ENCODE measurements at places on chromosomes 7 and 10. TPM values are rescaled to one million over a fixed set of nuclear protein-coding genes. Genes with fewer than 3 reads are reported as not detected.

GRCh38 chr10:70803775-70804420 is 11.8 kb upstream of the SGPL1 start:
- H3K36me3 ChIP-seq: no peaks in the 10 kb centered on the region
- H3K27me3 ChIP-seq: no peaks in the 10 kb centered on the region
- no peak for DNase-seq
- H3K4me1 ChIP-seq: no peaks in the 10 kb centered on the region
- H3K4me3 ChIP-seq: no peak overlapping the region

Gene CFAP46
- total RNA-seq: not detected

DNA sequence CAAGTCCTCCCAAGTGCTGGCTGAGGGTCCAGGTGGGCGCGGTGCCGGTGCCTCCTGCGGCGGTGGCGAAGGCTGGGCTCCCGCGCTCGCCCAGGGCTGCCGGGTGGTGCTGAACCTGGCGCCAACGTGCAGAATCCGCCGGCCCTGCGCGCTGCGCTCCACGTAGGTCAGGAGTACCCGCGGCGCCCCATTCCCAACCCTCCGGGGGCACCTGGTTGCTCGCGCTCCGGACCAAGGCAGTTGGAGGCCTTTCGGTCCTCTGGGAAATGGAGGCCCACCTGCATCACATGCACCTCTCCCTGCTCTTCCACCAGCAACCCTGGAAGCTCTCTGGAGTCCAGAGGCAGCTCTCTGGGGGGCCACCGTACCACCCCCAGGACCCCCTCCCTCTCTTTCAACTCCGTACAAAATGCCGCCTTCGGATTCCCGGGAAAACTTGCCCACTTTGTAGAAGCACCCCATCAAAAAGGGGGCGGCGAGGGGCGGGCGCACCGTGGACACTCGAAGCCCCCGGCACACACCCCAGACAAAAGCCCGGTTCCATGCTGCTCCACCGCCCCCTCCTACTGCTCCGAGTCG is 745 bp downstream of the SLC16A9 start:
- peaks cover 4% of the 10 kb centered on the region for H3K4me1 ChIP-seq
- peak overlapping the region; percentile 75 for H3K4me3 ChIP-seq
- peak overlapping the region; percentile 83 for H3K27ac ChIP-seq
- DNase-seq: peak; percentile 65
- no peaks in the 10 kb centered on the region for H3K27me3 ChIP-seq

GRCh38 chr7:141281311-141281710 is 207.4 kb downstream of the TMEM178B start:
- H3K27me3 ChIP-seq: no peaks in the 10 kb centered on the region
- H3K27ac ChIP-seq: no peak overlapping the region
- H3K4me3 ChIP-seq: no peak overlapping the region
- DNase-seq: no peak
- no peaks in the 10 kb centered on the region for H3K4me1 ChIP-seq

GRCh38 chr7:34596887-34597286 is 61.1 kb upstream of the NPSR1 start:
- no peak overlapping the region for H3K4me3 ChIP-seq
- no peak for DNase-seq
- no peaks in the 10 kb centered on the region for H3K27me3 ChIP-seq
- H3K27ac ChIP-seq: no peak overlapping the region
- no peaks in the 10 kb centered on the region for H3K4me1 ChIP-seq
- H3K36me3 ChIP-seq: no peaks in the 10 kb centered on the region

Gene AZGP1
- not detected for total RNA-seq

DNA sequence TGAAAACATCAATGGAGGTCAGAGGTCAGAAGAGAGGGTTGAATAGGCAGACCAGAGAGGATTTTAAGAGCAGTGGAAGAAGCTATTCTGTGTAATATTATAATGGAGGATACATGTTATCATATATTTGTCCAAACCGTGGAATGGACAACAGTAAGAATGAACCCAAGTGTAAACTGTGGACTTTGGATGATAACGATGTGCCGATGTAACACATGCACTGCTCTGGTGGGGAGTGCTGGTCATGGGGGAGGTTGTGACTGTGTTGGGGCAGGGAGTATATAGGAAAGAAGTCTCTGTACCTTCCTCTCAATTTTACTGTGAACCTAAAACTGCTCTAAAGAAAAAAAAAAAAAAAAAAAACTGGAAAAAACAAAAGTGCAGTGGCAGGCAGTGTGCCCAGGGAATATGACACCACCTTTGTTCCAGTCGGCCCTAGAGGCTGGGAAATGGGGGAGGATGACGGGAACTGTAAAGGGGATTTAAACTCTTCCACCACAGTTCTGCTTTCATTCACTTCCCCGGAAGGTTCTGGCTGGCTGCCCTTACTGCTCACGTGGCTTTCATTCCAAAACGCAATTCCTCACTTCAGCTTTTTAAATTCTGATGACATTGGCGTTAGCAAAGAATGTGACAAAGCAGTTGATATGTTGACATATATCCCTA is 113.7 kb upstream of the ANKRD1 start:
- H3K27ac ChIP-seq: no peak overlapping the region
- H3K36me3 ChIP-seq: no peaks in the 10 kb centered on the region
- DNase-seq: peak; percentile 89
- H3K4me1 ChIP-seq: peaks cover 2% of the 10 kb centered on the region
- no peaks in the 10 kb centered on the region for H3K27me3 ChIP-seq

DNA sequence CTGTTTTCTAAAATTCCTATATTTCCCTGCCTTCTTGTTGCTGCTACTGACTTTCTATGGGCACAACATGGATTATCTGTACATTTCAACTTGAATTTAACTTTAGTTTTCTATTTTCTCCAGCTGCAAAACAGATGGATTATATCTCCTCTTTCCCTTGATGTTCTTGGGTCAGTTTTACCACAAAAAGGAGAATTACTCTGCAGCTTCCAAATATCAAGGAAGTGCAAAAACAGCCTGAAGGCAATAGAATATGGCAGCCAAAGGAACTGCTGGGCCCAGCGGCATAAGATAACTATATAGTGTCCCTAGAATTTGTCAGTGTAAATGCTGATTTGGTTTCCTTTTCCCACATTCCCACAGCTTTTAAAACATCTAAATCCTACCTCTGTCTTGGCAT is 29.1 kb downstream of the CPED1 start:
- peaks cover 8% of the 10 kb centered on the region for H3K4me1 ChIP-seq
- no peaks in the 10 kb centered on the region for H3K36me3 ChIP-seq
- no peak overlapping the region for H3K4me3 ChIP-seq
- H3K27ac ChIP-seq: peak overlapping the region; percentile 54
- DNase-seq: no peak
- H3K27me3 ChIP-seq: no peaks in the 10 kb centered on the region

Gene MYL10
- total RNA-seq: not detected

GRCh38 chr7:90999989-91000979 is 263.9 kb upstream of the FZD1 start:
- no peaks in the 10 kb centered on the region for H3K36me3 ChIP-seq
- H3K27me3 ChIP-seq: no peaks in the 10 kb centered on the region
- no peak overlapping the region for H3K27ac ChIP-seq
- DNase-seq: no peak
- no peaks in the 10 kb centered on the region for H3K4me1 ChIP-seq

Gene ASZ1
- total RNA-seq: not detected

GRCh38 chr7:133854739-133855138 is 272.4 kb upstream of the LRGUK start:
- DNase-seq: no peak
- no peaks in the 10 kb centered on the region for H3K4me1 ChIP-seq
- H3K27ac ChIP-seq: no peak overlapping the region
- H3K27me3 ChIP-seq: no peaks in the 10 kb centered on the region
- no peaks in the 10 kb centered on the region for H3K36me3 ChIP-seq
- no peak overlapping the region for H3K4me3 ChIP-seq

DNA sequence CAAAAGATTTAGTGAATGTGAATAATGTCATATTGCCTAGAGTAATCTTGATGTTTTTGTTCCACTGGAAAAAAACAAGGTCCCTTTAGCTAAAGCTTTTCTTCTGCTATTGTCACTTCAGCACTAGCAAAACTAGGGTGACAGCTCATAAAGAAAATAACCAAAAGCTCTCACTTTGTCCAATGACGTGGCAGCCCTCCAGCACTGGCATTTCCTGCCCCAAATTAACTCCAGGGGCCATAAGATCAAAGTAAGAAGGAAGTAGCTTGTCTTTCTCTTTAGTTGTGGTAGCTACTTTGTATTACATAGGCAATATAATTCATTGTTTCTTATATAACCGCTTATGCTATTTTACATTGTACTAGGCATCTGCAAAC is 47.3 kb downstream of the LRRN3 start:
- H3K27ac ChIP-seq: peak overlapping the region; percentile 82
- peak; percentile 79 for DNase-seq
- H3K4me3 ChIP-seq: no peak overlapping the region
- peaks cover 28% of the 10 kb centered on the region for H3K4me1 ChIP-seq
- no peaks in the 10 kb centered on the region for H3K27me3 ChIP-seq

Gene NEUROG3
- total RNA-seq: not detected

GRCh38 chr10:49177391-49178355 is 10.5 kb downstream of the TMEM273 start:
- H3K27me3 ChIP-seq: no peaks in the 10 kb centered on the region
- H3K36me3 ChIP-seq: no peaks in the 10 kb centered on the region
- peak; percentile 76 for DNase-seq
- no peak overlapping the region for H3K4me3 ChIP-seq

Gene PAX4
- total RNA-seq: not detected

Gene BNIP3
- total RNA-seq: 18.3 TPM

- H3K27ac ChIP-seq: no peak overlapping the region
These were observed 98.3 kb downstream of the PDGFA start for GRCh38 chr7:421136-421991.

DNA sequence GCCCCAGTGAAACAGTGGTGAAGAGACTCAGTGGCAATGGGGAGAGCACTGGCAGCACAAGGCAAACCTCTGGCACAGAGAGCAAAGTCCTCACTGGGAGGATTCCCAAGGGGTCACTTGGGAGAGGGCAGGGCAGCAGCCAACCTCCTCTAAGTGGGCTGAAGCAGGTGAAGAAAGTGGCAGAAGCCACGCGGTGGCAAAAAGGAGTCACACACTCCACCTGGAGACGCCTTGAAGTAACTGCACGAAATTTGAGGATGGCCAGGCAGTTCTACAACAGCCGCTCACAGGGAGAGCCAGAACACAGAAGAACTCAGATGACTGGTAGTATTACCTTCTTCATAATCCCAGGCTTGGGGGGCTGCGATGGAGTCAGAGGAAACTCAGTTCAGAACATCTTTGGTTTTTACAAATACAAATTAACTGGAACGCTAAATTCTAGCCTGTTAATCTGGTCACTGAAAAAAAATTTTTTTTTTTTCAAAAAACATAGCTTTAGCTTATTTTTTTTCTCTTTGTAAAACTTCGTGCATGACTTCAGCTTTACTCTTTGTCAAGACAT is 574 bp upstream of the IL6 start:
- peaks cover 37% of the 10 kb centered on the region for H3K4me1 ChIP-seq
- H3K27ac ChIP-seq: no peak overlapping the region
- H3K27me3 ChIP-seq: no peaks in the 10 kb centered on the region
- DNase-seq: peak; percentile 66
- H3K4me3 ChIP-seq: peak overlapping the region; percentile 61
